ENCODE measurements at places on chromosomes 5 and 9.

GRCh38 chr5:159891371-159891770 lies 24.9 kb upstream of the ADRA1B start:
- no peak for DNase-seq

- DNase-seq, result no peak
Observed at GRCh38 chr5:65334077-65334476, 147.6 kb downstream of the ADAMTS6 start.

DNA sequence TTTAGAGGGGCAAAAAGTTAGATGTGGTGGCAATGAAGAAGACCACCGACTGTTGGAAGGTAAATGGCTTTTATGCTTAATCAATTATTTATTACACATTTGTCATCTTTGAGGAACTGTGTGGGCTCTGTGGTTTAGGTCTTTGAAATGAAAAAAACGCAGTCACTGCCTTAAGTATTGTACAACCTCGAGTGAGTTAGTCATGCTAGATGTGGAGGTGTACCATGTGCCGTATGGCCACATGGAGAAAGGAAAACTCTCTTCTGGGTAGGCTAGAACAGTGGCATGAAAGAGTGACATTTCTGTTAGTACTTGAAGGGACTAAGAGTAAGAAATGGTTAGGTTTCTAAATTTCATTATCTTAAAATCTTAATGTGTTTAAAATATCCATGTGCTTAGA lies 166.1 kb downstream of the HACD4 start:
- DNase-seq, result no peak

DNA sequence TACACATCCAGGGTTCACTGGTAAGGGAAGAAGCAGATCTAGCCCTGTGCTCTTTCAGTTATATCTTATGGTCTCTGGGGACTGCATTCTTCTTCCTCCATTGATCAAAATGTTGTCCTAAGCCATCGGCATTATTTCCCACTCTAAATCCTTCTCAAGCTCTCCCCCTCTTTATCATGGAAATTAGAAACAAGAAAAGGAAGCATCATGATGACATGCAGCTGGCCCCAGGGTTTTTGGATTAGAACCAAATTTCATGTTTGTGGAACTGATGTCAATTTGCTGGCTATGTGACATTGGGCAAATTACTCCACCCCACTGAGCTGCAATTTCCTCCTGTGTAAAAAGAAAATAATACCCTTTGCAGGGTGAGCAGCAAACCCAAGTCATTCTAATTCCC lies 39.5 kb downstream of the MFAP3 start:
- DNase-seq, result no peak

GRCh38 chr9:112104901-112105300 lies 70.2 kb downstream of the SUSD1 start:
- no peak for DNase-seq

DNA sequence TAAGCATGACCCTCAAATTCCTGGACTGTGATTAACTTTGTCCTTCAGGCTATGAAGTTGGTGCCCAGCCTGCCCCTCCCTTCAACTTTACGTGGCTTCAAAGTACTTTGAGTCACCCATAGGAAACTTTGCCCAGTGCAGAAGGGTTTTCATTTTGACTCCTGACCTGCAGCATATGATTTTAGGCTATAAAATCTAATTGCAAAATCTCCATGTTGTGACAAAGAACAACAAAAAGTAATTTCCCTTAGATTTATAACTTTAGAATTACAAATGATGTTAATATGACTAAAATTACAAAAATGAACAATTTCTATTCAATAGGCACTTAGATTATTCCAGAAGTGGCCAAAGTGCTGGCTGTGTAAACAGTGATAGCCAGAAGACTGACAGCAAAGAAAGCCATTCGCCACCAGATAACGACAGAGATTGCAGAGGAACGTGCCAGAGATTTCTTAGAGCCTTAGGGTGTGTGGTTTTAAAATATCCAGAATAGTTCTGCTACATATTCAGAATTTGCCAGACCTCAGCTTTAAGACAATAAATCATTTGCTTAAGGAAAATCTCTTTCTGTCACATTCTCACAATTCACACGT lies 197.4 kb downstream of the SEMA5A start:
- no peak for DNase-seq

- no peak for DNase-seq
Observed at GRCh38 chr5:41334758-41335157, 121.4 kb upstream of the C6 start.

DNA sequence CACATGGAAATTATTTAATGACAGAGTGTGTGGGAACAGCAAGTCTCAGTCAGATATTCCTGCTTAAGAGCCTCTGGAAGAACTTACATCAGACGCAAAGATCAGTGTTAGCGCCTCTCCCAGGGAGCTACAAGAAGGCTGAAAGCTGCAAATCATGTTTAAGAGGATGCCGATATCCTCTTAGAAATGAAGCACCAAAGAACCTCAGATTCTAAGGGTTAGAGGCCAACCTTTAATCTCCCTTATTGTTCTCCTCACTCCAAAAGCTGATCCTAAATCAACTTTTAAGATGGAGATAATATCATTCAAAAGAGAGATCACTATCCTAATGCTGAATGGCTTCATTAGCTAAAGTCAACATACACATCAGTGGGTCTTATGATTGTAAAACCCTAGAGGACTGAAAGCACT lies 160.6 kb downstream of the NFIB start:
- no peak for DNase-seq

GRCh38 chr5:98840946-98841345 lies 67.5 kb downstream of the RGMB start:
- no peak for DNase-seq

GRCh38 chr9:34793428-34793827 lies 83.5 kb upstream of the CCL21 start:
- DNase-seq, result no peak

DNA sequence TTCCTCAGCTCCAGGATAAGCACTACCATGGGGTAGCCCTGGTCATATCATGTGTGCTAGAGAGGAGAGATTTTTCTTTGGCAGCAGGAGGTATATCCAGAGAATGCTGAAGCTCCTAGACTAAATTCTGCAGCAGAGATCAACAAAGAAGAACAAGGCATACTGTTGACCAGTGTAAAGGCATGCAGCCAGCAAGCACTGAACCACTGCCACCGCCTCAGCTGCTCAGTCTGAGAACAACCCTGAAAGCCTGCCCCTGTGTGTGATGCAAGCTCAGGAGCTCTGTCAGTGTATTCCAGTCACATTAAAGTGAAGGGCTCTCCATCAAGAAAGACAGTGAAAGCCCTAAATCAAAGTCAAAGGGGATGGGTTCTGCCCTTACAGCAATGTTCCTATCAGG lies 439.5 kb upstream of the CD180 start:
- DNase-seq, result no peak

GRCh38 chr5:109740966-109741365 lies 51.2 kb downstream of the MAN2A1 start:
- no peak for DNase-seq

DNA sequence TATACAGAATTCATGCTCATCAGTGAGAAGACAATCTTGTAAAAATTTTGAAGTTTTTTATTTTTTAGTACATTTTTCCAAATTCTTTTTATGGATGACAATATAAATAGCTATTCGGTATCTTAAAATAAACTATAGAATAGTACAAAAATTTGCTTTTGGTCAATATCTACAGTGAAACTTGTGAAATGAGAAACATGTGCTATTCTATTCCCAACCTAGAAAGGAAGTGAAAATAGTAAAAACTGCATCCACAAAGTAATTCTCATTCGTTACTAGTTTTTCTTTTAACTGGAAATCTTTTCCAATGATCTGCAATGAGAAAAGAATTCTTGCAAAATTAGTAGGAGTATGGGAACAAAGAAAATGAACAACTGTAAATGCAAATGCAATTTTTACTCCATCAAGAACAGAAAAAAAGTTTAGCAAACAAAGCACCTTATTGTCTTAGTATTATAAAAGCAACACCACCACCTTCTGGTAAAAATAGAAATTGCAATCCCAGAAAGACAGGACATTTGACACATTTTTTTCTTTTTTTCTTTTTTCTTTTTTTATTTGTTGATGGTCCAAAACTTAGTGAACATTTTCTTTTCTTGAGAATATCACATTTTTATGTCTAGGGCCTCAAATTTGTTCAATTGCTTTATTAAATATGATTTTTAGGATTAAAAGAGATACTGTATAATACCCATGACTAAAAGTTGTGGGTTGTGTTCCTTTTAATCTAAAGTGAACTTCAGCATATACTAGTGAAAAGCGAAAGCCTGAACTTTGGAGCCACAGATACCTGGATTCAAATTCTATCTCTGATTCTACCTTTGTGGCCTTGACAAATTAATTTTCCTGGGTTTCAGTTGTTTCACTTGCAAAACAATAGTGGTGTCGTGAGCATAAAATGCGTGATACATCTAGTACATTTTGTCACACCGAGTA lies 72.3 kb downstream of the SLCO4C1 start:
- no peak for DNase-seq

DNA sequence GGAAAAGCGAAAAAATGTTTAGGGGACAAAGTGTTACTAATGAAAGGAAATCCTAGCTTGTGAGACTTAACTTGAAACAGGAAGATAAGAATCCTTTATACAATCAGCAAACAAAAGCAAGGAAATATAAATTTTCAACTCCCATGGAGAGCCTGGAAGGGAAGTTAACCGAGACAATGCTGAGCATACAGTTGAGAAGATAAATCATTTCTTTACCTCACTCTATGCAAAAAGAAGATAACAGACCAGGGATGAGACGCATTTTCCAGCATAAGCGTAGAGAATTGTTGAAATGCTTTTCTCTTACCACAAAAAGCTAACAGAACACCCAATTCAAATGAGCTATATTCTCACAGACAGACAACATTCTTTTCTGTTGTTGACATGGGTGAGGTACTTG lies 309.6 kb downstream of the CWC27 start:
- no peak for DNase-seq

GRCh38 chr5:13251623-13252376 lies 692.7 kb downstream of the DNAH5 start:
- DNase-seq, result no peak

DNA sequence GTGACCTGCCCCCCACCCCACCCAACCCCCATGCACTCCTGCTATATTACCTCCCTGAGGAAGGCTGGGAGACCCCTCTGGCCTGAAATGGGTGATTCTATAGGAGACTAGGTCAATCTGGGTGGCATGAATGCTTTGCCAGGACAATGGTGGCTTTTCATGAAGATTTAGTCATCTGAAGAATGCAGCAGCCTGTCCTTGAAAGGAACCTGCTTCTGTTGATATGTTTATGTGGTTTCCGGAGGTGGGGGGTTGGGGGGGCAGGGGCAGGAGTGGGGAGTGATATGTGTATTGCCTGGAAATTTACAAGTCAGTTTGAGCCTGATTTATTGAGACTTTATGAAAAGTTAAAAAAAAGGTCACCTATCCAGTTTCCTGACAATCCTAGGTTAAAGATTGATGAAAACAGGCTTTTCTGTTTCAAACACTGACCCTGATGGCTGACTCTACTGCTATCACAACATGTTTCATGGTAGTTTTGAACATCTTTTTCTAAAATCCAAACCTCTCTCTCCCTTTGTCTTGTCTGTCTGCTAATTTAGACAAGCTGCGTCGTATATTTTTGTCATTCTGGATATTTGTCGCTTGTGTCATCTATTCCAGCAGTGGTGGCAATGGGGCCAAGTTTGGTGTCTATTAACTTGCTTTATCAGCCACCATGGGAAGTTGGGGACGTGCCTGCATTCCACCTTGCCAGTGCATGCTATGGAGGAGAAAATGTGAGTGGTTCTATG lies 153.7 kb upstream of the EGFLAM start:
- DNase-seq, result no peak

DNA sequence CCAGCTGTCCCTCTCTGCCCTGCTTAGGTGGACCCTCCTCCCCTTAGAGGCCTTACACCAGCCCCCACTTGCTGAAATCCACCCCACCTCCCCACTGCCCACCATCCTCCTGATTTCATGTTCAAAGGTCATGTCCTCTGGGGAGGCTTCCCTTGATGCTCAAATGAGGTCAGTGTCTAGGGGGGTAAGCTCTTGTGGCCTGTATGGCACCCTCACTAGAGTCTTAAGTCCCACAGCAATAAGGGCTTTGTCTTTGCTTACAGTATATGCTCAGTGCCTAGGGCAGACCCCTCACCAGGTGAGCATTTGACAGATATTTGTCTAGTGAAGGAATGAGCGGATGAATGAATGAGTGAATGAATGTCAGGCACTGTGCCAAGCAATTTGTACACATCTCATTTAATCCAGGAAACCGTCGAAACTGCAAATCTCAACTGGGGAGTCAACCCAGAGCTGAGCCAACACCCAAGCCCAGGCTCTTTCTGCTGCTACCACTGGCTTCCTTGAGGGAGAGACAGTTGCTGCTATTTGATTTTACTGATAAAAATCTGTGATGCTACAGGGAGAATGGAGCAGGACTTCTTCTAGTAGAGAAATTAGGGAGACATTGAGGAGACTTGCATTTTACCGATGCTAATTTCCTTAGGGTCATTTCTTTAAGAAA lies 101.9 kb downstream of the IQGAP2 start:
- no peak for DNase-seq

DNA sequence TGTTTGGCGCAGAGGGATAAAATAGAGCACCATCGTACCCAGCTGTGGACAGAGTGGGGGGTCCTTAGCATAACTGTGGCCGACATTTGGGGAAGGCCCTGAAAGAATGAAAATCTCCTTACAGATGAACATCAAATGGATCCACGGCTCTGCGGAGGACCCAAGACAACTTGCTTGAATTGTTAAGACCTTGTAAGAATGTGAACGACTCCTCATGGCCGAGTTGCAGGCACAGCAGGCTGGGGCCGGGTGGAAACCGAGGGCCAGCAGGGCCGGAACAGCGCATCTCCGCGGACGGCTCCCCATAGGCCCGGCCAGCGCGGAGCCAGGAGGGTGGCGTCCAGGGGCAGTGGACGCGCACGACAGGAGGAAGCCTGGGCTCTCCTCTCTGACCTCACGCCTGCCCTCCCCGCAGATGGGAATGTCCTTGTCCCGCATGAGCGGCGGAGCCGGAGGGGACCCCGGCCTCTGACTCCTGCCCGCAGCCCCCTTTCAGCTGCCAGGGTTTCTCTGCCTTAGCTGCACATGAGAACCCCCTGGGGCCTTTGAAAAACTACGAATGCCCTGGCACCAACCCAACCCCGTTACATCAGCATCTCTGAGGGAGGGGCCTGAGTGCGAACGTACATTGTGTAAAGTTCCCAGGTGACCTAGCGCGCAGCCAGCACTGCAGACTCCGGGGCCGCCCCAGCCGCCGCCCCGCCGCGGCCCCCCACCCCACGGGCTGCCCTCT lies 36.2 kb upstream of the PTCH1 start:
- no peak for DNase-seq

DNA sequence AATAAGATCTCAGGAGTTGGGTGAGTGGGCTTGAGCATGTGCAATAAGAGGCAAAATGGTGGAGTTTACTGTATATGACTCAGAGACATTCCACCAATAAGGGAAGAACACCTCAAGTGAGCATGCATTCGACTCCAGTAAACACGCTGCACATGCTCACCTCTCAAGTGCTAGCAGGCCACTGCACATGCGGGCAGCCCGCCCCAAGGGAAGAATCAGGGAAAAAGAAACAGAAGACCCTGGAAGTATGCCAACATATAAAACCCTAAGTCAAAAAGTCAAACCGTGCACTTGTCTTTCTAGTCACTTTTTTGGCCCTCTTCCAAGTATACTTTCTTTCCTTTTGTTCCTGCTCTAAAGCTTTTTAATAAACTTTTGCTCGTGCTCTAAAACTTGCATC lies 245.3 kb upstream of the RASA1 start:
- DNase-seq, result no peak
